ENCODE measurements at places on chromosomes 3 and 15.

DNA sequence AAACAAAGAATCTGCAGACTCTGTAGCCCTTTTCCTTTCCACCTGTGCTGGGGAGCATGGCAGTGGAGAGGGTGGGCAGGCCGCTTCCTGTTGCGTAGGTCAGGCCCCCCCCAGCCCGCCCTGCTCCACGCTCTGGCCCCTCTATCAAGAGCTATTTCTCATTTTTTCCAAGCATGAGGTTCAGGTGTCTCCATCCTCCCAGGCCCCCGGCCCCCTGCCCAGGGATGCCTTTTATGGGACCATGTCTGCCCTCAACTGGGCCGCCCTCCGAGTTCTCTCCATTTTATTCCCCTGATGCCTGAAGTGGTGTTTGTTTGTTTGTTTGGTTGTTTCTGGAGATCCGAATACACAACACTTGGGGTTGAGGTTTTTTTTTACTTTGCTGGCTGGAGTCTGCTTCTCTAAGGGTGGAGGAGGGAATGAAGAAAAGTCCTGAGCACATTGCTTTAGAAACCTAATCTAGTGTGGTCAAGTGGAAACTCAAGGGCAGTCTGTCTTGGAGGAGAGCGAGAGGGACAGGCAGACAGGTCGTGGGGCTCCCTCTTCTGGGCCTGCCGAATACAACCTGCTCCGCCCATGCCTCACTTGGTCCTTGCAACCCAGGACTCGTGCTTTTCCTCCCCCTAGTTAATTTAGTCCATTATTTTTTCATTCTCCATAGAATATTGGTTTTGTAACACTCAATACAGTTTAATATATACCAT, 176.5 kb upstream of the LYSMD4 start:
- no peak for DNase-seq

GRCh38 chr3:17355591-17355990, 386.8 kb downstream of the TBC1D5 start:
- DNase-seq: no peak

GRCh38 chr15:45674677-45675076, 39.8 kb downstream of the SQOR start:
- DNase-seq: no peak

DNA sequence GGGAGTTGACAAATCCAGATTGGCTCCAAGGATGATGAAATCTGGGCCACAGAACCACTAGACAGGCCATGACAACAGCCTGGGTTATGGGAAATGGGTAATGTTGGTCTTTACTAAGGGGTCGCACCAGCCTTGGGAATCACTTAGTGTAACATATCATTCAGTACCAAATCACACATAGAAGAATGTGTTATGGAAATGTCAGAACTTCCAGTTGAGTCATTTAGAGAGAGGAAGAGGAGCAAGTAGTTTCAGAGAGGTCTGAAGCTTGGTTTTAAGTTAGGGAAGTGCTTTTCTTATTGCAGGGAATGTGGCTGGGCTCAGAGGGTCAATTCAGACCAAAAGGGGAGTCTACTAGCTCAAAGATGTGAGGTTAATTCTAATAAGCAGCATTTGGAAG, 241.6 kb upstream of the ZPLD1 start:
- DNase-seq: no peak

DNA sequence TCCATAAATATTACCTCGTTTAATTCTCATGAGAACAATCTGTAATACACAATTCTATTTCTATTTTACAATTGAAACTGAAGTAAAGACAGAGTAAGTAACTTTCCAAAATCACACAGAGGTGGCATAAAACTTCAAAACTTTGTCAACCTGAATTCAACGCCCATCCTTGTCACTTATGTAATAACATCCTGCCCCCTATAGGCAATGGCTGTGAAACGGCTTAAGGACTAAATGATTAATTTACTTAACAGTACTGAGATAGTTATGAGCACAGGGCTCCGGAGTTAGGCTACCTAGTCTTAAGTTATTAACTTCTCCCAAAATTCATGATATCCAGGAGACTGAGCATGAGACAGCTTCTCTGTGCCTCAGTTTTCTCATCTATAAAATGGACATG, 293.1 kb upstream of the CHRM5 start:
- no peak for DNase-seq

DNA sequence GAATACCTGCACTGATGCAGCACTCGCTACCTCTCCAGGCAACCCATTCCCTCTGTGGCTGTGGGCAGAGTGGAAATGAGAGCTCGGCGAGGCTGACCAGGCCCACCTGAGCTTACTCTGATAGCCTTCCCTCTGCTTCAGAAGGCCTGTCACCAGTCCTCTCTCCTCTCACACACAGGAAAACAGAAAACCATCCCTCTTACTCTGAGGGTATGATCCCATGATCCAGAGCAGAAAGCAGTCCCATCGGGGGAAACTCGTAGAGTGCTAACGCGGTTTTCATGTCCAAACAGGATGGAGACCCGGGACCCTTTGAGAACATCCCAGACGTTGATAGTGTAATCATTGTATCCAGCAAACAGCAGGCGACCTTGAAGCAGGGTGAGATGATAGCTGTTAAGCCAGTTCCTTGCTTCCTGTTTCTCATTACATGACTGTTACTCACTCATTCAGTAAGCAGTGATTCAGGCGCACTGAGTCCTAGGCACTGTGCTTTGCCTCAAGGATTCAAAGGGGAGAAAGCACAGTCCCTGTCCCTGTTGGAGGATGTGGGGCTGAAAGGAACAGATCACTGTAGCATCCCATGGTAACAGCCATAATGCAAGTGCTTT, 11.8 kb upstream of the BCL2L10 start:
- no peak for DNase-seq

DNA sequence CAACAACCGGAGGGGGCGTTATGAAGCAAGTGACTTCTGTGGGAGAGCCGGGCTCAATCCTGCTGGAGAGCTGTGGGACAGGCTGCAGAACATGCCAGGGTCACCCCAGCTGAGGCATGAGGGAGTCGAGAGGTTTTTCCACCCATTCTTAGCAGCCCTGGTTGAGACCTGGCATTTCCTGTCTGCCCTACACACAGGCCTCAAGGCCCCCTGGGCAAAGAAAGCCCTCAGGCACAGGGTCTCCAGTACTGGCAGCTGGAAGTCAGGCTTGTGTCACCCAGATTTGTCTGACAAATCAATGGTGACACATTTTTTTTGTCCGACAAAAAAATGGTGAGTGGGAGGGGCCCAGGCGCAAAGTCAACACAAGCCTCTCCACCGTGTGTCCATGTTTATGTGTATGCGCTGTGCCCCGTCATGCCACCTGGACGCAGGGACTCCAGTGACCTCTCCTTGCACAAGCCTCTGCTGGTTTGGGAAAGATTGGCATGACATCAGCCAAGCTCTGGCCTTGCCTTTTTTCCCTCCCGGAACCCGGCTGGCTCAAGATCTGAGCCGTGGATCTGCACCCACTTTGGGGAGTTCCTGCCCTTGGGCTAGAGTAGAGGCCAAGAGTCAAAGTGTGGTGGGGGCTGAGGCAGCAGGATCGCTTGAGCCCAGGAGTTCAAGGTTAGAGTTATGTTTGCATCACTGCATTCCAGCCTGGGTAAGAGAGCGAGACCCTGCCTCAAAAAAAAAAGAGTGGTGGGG, 20.8 kb upstream of the ALAS1 start:
- no peak for DNase-seq

GRCh38 chr3:154668835-154669234, 238.8 kb upstream of the GPR149 start:
- no peak for DNase-seq

DNA sequence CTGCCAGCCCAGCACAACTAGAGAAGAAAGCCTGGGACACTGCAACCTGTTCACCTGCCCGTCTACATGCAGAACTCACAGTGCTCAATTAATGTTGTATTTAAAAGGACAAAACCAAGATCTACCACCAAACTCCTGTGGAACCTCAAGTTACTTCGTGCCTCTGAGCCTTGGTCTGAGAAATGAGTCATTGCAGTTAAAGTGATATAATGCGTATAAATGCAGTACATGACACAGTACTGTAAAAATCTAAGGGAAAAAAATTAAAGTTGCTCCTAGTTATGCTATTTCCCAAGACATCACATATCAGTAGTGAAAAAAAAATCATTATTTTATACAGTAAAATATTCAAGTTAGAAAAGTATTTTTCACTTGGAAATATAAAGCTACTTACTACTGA, 138.9 kb downstream of the ZIC4 start:
- DNase-seq: no peak

DNA sequence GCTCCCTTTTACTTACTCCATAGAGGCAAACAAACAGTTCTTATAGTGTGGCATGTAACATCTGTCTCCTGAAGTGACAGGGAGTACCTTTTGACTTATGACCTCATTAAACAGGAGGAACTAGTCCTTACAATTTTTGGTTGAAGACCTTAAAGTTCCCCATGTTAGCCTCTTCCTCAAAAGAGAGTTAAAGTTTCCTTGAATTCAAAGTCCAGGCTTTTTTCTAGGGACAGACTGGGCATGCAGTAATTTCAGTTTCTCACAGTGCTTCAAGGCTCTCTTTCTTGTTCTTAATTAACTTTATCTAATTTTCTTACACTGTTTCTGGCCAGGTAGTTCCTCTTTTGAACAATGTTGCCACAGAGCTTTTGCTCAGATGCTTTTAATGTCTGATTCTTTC, 12.1 kb downstream of the GOLM2 start:
- no peak for DNase-seq
